NB4 (cell line): ENCODE measurements at places on chromosomes 12 and 14.

DNA sequence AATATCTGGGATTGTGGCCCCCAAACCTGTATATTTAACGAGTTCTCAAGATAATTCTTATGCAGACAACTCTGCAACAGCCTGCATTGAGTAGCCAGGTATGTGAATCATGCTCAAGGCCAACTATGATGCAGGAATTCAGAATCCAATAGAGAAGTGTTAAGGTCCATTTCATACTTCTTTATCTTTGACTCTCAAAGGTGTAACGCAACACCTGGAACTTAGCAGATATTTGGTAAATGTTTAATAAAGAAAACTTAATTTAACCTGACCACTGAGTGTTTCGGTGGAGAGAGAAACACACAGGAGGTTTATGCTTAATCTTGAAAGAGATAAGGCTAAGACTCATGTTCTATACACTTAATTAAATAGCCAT is 156.5 kb upstream of the PLEKHG7 start:
- no peak for DNase-seq

DNA sequence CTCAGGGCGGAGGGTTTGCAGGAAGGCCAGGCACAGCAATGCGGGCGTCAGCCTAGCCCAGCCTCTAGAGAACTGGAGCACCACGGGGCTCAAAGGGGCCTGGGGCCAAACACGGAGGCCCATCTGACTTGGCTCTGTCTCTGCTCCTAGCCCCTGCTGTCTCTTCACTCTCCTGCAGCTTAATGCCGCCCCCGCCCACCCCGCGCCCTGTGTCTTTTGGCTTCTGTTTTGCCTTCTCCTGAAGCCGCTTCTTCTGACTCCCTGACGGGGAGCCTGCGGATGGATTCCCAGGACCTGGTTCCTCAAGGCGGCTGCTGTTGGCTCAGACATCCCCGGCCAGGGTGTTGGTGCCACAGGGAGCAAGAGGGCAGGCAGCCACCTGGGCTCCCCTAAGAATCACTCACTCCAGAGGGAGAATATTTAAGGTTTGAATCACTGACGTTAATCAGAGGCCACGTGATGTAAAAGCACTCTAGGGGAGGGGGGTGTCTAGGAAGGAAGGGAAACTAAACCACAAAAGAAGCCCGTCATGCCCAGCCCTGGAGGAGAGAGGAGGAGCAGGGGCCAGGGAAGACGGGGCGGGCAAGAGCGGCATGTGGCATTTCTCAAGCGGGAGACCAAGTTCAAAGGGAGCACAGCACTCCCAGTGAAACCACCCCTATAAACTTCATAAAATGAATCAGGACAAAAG is 36.9 kb upstream of the PRMT8 start:
- no peak for DNase-seq

DNA sequence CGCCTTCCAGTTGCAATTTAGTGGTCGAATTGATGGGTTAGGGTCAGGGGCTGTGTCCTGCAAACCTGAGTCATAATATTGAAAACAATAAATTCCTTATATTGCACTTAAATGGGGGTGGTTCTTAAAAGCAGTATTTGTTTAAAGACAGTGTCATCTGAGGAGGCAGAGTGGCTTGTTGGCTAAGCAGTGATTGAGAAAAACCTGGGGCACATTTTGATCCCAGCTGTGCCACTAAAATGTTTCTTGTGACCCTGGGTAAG is 48.4 kb downstream of the FBXW8 start:
- DNase-seq = no peak

DNA sequence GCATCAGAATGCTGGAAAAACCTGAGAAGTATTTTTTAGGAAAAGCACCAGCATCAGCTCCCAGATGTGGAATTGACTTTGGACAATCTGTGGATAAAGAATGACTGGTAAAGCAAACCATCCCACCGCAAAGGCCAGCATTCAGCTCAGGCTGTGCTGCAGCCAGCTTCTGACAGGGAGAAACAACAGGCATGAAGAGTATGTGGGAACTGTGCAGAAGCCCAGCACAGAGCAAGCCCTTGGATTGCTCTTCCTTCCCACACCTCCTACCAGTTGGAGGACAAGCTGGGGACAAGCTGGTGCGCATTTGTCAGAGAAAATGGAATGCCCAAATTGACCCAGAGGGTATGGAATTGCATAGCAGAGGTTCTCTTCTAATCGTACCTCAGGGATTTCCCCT is 228.1 kb downstream of the ANO2 start:
- no peak for DNase-seq
